ENCODE measurements at places on chromosomes 3 and 15.

- no peak for DNase-seq
These were observed 141.7 kb downstream of the TIGIT start for GRCh38 chr3:114435386-114436115.

DNA sequence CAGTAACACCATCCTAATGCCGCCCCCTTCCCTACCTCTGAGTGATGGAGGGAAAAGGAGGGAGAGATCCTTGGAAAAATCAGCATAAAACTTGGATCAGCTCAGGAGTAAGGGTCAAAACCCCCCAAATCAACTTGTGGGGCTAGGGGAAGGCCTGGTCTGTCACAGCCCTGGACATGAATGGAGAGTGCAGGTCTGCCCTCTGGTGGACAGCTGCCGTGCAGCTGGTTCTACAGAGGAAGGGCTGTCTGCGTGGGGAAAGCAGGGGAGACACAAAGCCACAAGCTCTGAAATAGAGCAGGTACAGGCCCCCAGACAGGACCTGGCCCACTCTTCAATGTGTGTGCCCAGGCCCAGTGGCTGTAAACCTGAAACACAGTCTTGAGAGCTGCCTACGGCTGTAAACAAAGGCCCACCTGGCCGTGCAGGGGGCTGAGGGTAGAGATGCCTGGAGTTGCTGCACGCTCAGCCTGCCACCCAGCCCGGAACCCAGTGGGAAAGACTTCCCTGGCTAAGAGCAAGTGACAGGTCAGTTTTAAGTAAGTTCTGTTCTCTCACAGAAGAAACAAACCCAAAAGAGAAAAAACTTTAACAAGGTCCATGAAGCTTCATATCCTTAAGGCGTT, 16.4 kb downstream of the CLK3 start:
- peak; percentile 7 for DNase-seq

DNA sequence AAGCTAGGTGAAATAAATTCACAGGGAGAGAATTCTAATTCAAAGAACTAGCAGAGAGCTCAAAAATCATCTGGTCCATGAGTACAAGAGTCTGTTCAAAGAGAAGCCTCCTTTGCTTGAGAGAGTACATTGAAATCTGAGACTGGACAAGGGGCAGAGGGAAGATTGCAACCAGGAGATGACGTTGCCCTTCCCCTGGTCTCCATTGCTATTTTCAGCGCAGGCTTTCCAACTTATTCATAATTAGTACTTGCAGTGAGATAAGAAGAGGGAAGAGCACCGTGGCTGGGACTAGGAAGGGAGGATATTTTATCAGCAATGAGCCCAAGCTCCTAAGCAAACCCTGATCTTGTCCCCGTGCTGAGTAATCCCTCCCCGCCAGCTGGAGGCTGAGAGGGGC, 251.8 kb upstream of the RORA start:
- no peak for DNase-seq

- no peak for DNase-seq
These were observed 162.5 kb downstream of the CADPS start for GRCh38 chr3:62712746-62713145.

DNA sequence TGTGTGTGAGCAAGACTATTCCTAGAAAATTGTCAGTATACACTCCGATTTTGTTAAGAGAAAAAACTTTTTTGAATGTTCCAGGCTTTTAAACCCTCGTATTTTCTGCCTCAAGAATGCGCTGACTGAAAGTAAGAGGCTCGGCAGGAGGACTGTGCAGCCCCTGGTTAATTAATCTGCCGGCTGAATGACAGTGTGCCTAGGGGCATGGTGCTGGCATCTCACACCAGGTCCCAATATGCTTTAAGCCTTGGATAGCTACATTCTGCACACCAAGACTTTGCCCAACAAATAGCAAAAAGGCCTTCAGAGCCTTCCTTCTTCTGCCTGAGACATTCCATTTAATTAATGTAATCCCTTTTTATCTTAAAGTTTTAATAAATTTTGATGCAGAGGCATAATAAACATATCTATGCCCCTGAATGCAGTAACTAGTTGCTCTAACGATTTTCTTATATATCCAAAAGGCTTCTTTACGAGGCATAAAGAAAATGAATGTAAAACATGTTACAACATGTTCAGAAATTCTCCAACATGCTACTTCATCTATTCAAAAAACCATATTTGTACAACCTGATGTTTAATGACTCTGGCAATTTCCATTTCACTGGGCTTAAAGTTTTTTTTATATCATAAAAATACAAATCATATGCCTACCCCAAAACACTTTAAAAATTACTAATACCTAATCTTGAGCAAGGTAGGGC, 37.9 kb downstream of the DPH6 start:
- no peak for DNase-seq

Measured in T-helper 22 cell (primary cell).